ENCODE measurements at places on chromosomes 11 and 22.

GRCh38 chr22:45499746-45500145 lies 2.9 kb upstream of the FBLN1 start:
- DNase-seq, result no peak

DNA sequence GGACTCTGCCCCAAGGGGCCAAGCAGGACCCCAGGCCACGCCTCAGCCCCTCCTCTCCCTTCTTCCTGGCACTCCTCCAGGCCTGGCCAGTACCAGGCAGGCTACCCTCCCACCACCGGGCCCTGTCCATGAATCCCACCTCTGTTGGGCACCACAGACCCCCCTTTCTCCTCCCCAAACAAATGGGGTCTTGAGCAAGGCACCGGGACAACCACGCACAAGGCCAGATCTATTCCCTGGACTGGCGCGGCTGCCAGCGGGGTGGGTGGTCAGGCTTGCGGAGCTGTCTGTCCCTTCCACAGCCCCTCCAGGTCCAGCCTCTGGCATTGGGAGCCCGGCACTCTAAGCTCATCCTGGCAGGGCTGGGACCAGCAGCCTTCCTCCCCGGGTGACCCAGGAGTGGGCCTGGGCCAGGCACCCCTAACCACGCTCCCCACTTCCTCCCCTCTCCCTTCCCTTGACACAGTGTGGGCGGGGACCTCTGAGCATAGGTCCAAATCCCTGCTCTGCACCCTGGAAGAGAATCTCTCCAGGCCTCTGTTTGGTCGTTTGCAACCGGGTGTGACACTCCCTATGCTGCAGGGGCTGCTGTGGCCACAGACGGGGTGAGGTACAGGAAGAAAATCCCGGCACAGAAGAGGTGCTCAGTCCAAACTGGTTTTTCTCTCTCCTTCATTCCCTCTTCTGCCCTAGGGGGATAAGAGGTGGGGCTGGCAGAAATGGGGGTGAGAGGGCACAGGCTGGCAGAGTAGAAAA lies 14.6 kb downstream of the ELFN2 start:
- DNase-seq, result no peak

GRCh38 chr22:46761017-46761416 lies 1.4 kb upstream of the TBC1D22A start:
- DNase-seq, result no peak

GRCh38 chr22:46171940-46172339 lies 21.6 kb downstream of the PPARA start:
- DNase-seq, result no peak

DNA sequence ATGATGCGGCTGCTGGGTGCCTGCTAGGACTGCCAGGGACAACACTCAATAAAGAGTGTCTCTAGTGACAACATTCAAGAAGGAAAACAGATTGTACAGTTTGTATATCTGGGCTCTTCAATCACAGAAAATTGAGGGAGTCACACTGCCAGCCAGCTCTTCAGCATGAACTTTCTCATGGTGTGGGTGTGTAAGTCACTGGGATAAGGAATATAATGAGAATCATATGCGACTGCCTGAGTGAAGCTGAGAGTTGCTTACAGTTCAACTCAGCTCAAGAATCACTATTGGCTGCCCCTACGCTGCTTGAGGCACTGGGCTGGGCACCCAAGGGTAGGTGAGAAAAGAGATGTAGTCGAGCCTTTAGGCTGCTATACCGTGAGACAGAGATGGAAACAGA lies 328.1 kb upstream of the PITPNB start:
- DNase-seq, result no peak

DNA sequence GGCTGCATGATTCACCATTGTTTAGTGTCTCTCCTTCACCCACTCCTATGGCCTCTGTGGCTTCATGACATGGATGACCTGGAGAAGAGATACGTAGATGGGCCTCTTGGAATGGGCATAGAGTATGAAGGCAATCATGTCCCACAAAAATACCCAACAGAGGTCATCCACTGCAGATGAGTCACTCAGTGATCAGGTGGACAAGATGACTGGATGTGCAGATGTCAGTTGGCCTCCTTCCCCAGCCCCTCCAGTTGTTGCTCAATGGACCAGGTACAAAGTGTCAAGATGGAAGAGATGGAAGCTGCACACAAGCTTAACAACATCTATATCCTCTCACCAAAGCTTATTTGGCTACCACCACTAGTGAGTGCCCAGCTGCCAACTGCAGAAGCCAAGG lies 41.0 kb upstream of the CLPB start:
- no peak for DNase-seq

GRCh38 chr11:35458846-35459245 lies 39.5 kb upstream of the SLC1A2 start:
- no peak for DNase-seq

DNA sequence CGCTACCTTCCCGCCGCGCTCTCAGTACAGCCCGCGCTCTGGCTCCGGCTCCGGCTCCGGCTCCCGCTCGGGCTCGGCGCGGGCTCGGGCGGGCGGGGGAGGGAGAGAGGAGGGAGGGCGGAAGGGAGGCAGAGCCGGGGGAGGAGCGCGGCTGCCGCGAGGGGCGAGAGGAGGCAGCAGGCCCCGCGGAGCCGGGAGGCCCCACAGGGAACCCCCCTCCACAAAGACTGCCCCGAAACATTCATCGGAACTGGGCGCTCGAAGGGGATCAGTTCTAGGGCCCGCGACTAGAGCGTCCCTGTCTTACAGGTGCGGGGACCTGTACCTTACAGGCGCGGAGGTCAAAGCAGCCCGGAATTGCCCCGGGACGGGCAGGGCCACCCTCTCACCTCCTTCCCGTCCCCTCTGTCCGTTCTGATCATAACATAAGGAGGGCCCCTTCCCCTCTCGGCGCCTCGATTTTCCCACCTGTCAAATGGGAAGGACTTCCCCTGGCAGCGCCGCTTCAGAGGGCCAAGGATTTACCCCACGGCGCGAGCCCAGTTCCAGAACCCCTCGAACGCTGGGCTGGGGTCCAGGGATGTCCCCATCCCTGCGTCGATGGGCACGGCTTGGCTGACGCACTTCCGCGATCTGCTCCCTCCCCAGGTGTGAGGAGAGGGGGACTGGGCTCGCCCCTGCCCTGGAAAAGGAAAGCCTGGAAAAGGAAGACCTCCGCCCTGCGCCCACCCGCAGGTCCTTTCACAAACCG lies at the start of gene SHISA8:
TSS of gene SHISA8 (minus strand) at position 40 of the 751 bp plus-strand sequence. CDS start 407 bp downstream, outside the sequence.
- peak; percentile 59 for DNase-seq

- no peak for DNase-seq
Measured at GRCh38 chr11:29490938-29491337, 525.9 kb downstream of the KCNA4 start.

- peak; percentile 28 for DNase-seq
Measured at GRCh38 chr11:83162377-83162776, 5.4 kb downstream of the PCF11 start.

GRCh38 chr22:43530349-43531201 lies 118.8 kb downstream of the MPPED1 start:
- no peak for DNase-seq

DNA sequence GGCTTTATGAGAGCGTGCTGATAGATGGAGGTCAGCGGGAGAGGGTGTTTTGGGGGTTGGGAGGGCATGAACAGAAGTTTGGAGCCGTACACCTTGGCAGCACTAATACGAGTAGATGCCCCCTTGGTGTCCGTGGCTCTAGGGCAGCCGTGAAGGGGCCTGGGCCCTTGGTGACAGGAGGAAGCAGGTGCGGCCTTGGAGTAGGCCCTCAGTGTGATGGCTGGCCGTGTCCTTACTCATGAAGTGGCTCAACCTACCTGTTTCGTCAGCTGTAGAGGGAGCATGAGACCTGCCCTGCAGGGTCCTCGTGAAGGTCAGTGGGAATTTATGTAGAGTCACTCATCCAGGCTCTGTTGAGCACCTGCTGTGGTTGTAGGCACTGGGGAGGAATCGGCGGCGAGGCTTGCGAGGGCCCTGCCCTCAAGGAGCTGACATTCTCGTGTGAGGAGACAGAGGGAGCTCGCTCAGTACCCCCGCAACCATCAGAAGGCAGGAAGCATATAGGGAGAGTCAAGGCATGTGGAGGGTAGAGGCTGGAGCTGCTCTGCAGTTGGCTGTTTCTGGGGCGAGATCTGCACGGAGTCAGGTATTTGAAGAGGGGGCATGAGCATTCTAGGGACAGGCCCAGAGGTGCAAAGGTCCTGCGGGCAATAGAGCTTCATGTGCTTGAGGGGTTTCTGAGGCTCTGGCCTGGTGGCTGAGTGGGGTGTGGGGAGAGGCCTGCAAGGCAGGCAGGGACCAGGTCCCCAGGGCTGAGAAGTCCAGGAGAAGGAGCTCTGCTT lies 39.6 kb downstream of the TBC1D22A start:
- no peak for DNase-seq

- DNase-seq, result no peak
Measured at GRCh38 chr22:25104367-25104766, 95.3 kb upstream of the CRYBB3 start.

DNA sequence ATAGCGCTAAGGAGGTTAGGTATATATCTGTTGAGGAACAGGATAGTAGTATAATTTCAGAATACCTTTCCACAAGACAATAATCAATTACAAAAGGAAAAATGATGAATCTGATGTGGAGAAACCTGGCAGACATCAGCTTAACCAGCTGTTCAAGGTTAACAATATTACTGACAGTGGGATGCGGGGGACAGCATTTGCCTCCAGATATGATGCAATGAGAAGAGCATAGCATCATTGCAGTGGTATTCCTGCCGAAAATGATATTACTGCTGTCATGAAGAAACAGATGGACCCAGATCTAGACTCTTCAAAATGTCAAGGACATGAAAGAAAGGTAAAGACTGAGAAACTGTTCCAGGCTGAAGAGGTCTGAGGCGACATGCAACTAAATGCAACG lies 49.7 kb downstream of the RBFOX2 start:
- no peak for DNase-seq

DNA sequence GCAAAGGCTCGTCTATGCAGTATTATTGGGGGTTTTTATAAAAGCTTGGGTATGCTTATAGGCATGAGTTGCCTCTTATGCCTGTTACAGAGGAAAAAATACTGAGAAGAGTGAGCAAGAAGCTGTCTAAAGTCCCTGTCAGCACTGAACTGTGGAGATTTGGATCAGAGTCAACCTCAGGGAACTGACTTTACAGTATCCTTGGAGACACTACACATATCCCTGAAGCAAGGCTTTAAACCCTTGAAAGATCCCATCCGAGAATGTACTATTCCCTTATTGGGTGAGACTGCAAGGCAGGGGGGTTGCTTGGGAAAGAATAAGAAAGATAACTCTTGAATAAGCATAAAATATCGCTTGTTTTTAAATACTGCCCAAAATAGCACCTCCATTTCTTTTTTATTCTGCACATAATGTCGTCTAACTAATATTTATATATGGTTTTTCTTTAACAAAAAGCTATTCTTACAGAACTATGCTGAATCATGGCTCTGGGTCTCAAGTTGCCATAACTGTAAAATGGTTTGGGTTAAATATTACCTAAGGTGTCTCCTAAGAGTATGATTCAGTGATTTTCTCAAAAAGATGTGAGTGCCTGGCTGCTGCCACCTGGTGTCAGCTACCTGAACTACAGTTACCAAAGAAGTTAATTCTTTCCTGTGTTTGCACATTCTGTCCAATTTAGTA lies 1062.8 kb downstream of the DLG2 start:
- no peak for DNase-seq

- no peak for DNase-seq
Measured at GRCh38 chr11:3156282-3156660, 8.8 kb downstream of the OSBPL5 start.

DNA sequence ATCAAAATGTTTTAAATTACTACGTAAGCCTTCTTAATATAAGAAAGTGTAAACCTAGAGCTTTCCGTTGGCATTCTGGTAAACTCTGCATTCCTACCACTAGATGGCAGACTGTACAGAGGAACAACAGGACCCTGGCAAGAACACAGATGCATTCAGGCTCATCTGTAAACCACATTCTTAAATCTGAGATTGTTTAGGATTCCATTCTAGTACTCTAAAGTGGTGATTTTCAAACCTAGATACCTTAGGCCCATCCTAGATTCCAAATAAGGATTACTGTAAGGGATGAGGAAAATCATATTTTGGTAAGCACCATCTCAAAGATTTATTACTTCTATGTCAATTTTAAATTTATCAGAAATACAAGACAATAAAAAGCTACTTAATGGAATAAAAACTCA lies 26.9 kb downstream of the PICALM start:
- DNase-seq, result peak; percentile 37

- DNase-seq, result no peak
Measured at GRCh38 chr11:5368502-5369043, 15.0 kb upstream of the OR51M1 start.

DNA sequence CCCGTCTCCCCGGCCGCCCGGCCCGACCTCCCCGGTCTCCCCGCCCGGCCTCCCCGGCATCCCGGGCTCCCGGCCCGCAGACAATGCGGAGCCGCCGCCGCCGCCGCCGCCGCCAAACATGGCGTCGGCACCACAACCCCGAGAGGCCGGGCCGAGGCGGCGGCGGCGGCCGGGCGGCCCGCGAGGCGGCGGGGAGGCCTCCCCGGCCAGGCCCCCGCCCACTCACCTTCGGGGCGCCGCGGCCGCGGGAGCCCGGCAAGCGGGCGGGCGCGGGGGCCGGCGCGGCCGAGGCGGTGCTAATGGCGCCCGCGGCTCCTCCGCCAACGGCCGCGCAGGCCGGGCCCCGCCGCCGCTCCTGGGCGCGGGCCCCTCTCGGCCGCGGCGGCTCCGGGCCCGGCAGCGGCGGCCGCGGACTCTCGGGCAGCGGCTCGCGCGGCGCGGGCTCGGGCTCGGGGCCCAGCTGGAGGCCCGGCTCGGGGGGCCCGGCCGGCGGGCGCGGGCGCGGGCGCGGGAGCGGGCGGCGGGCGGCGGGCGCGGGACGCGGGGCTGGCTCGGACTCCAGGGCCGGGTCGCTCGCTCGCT lies 311 bp downstream of the BRD1 start:
- DNase-seq, result no peak

- peak; percentile 45 for DNase-seq
Measured at GRCh38 chr22:46150655-46151477, 540 bp downstream of the PPARA start.

GRCh38 chr11:117618302-117618981 lies 178.6 kb downstream of the DSCAML1 start:
- no peak for DNase-seq

- DNase-seq, result no peak
Measured at GRCh38 chr22:50456466-50457234, 18.2 kb downstream of the SBF1 start.

DNA sequence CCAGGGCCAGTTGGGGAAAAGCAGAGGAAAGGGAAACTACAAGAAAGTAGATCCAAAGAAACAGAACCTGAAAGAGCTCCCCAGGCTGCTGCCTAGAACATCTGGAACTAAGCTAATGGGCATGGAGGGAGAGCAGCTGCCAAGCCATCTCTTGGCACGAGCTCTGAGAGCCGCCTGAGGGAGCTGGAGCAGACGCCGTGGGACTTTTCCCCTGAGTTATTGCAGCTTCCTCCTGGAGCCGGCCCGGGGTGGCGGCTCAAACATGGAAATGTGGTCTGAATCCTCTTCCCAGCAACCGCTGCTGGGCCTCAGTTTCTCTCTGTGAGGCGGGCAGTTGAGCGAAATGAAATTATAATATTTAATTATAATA lies 41.8 kb downstream of the LIF start:
- no peak for DNase-seq

DNA sequence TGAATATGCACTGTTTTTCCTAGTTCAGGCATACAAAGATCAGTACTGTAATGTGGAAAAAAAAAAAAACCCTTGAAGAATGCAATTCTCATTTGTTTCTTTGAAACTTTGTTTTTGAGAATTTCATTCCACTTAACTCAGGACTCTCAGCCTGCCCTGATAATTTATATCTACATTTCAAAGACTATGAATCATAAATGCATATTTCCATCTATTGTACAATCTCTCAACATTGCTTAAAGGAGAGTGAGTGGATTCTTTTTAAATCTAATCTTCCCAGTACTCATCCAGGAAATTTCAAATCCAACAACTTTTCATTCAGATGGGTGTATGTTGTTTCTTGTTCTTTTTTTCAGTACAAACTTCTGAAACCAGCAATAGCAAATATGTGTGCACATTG lies 322.2 kb upstream of the DDI1 start:
- DNase-seq, result no peak
